Stimulated activated CD4-positive, alpha-beta T cell treated with anti-CD3 and anti-CD28 coated beads, Interleukin-4, amount 100 ng/mL, for 48 hours (primary cell): ENCODE measurements at places on chromosomes 13 and 19.

DNA sequence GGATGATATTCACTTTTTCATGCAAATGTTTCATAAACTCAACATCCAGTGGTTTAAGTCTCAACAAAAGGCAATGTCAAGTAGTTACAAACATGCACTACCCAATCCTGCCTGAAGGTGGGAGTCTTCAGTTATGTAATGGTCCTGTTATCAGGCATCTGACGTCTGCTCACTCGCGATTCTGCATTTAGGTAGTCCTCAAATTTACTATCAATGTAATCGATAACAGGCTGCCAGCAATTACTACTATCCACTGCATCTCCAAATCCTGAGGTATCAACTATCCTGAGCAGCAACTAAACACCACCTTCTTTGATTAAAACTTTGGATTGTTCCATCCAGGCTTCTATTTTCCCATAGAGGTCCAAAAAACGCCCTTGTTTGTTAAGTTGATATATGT lies 51.2 kb downstream of the NLRP12 start:
- peak; percentile 41 for DNase-seq

GRCh38 chr19:17210296-17210695 lies 4.9 kb upstream of the USE1 start:
- DNase-seq = no peak

- DNase-seq = no peak
Measured at GRCh38 chr13:28316836-28317235, 178.1 kb downstream of the FLT1 start.

GRCh38 chr13:38394777-38395496 lies 45.3 kb downstream of the UFM1 start:
- no peak for DNase-seq

- DNase-seq = no peak
Measured at GRCh38 chr13:45903051-45903813, 51.7 kb upstream of the SIAH3 start.

GRCh38 chr19:48363810-48364597 lies at the start of the genes SYNGR4 and TMEM143:
SYNGR4 (plus strand) TSS chr19:48364367; CDS start chr19:48365843, 1,476 bp downstream.
TMEM143 (minus strand) TSS chr19:48363940; CDS start chr19:48363920, 20 bp downstream.
- peak; percentile 93 for DNase-seq

GRCh38 chr19:15274477-15274876 lies 42.2 kb upstream of the EPHX3 start:
- DNase-seq = no peak

DNA sequence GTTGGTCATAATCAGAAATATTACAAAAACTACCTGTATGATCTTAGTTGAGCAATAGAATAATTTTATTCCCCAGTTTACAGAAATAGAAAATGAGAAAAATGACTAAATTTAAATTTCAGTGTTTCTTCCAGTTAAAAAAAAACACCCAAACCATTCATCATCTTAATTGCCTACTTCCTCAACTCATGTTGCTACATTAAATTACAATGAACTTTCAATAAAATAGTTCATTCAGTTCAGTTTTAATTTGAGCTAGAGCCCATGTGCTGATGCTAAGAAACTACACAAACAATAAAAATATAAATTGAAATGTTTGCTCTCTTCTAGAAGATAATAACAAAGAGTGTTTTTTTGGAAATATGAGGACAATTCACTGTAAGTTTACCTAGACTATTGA lies 820.4 kb downstream of the SLITRK6 start:
- no peak for DNase-seq

GRCh38 chr13:53014495-53015443 lies 13.8 kb upstream of the OLFM4 start:
- no peak for DNase-seq

DNA sequence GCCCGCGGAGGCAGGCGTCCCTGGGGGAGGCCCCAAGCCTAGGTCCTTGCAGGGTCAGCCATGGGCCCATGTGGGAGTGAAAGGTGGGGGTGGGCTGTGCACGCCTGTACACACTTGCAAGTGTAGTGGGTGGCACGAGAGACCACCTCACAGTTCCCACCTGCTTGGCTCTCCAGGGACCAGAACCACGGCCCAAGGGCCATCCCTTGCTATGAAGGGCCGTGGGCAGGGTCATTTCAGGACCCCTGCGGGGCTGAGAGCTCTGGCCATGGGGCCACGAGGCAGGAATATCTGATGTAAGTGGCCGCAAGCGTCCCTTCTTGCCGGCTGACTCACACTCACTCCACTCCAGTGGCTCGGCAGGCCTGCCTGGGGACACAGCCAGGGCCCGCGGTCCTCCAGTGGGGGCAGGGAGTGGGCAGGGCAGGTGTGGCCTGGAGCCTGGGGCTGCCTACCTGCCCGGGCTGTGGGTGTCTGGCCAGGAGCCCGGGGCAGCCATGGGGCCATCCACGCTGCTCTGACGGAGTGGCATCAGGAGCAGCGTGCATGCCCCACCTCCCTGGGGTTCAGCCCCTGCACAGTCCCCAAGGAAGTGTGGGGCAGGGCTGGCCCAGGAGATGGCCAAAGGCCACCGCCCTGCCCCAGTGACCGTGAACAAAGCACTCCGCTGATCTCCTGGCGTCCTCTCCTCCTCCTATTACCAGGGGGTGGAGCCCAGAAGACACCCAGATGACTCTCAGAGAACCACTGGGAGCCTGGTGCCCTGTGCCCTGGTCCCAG lies 8.6 kb upstream of the MKNK2 start:
- DNase-seq = no peak

- DNase-seq = no peak
Measured at GRCh38 chr13:21929400-21929799, 258.5 kb downstream of the FGF9 start.

GRCh38 chr19:3008994-3009393 lies 20.1 kb downstream of the TLE2 start:
- DNase-seq = no peak

DNA sequence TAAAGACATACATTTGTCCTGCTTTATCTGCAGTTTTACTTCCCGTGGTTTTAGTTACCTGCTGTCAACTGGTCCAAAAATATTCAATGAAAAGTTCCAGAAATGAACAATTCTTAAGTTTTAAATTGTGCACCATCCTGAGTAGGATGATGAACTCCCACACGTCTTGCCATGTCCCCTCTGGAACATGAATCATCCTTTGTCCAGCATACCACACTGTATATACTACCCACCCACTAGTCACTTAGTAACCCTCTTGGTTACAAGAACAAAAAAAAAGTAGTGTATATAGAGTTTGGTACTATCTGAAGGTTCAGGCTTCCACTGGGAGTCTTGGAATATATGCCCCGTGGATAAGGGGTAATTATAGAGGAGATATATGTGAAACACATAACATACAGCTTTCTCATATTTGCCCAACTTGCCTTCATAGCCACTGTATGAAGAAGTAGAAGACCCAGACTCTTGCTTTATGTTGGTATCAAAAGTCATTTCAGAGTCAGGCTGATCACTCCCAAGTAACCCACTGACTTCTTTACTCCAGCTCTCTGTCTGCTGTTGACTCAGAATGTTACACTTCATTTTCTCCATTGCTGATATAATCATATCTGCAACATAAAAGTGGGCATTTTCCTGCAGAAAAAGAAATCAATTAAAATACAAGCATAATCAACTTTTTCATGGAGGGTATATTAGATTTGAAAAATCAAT lies 19.3 kb downstream of the RUBCNL start:
- no peak for DNase-seq

DNA sequence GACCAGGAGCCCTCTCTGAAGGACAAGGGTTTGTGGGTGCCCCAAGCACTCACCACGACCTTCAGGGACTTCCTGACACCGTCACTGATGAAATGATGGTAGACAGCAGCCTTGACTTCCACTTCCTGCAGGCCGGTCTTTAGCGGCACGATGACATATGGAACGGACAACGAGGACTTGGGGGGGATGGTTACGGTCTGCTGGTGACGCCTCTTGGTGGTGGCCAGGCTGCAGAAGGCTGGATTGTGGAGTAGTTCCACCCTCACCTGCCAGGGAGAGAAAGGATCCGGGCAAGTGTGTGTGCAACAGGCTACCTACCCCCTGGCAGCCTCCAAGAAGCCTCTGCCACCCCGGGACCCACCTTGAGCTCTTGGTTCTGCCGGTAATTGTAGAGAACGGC lies 23.2 kb downstream of the C3 start:
- DNase-seq = no peak

GRCh38 chr13:110340812-110341444 lies 33.8 kb downstream of the COL4A2 start:
- peak; percentile 39 for DNase-seq

- DNase-seq = no peak
Measured at GRCh38 chr13:23628765-23629565, 58.8 kb downstream of the TNFRSF19 start.

DNA sequence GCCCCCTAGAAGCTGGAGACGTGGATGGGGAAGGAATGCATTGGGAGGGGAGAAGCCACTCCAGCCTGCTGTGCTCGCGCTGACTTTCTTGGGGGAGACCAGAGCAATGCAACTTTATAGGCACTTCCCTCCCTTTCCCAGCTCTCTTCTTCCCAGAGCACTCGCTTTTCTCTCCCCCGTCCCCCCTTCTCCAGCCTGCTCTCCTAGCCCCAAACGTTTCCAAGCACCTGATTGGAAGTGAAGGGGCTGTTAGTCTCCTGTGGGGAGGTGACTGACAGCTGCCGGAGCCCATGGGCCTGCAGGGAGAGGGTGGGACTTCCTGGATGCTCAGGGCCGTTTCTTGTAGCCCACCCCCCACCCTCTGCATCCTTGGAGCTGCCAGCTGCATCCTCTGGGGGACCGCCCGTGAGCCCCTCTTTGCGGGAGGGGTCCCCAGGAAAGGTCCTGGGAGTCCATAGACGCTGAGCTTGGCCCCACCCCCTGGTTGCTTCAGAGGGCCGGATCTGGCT lies 2.5 kb downstream of the HDGFL2 start:
- DNase-seq = no peak

DNA sequence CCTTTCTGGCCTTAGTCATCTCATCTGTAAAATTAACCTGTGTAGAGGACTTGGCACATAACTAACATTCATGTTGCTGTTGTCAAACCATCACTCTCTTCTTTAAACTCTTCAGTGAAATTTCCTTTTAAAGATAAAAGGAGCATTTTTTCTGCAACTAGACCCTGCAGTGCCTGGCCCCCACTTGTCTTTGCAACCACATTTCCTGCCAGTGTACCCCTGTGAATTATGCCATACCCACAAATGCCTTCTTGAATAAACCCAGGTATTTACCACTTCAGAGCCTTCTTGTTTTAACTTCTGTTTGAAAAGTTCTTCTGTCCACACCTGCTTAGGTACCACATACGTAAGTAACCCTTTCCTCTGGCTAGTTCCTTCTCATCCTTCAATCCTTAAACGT lies 118.8 kb downstream of the CDK8 start:
- DNase-seq = no peak

GRCh38 chr19:51479531-51480331 lies 1.4 kb downstream of the CEACAM18 start:
- peak; percentile 14 for DNase-seq

GRCh38 chr13:42612021-42612765 lies 38.2 kb downstream of the TNFSF11 start:
- no peak for DNase-seq

- no peak for DNase-seq
Measured at GRCh38 chr13:110716247-110716515, 2.7 kb downstream of the ING1 start.

DNA sequence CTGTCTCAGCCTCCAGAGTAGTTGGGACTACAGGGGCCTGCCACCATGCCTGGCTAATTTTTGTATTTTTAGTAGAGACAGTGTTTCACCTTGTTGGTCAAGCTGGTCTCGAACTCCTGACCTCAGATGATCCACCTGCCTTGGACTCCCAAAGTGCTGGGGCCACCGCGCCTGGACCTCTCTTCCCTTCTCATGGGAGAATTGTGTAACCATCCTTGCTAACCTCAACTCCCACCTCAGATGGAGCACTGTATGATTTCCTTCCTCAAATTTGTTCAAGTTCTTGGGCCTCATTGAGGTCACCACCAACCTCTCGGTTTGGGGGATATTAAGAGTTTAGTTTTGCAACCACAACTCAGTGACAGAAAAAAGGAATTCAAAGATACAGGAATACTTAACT lies 10.7 kb downstream of the LILRA5 start:
- DNase-seq = no peak

DNA sequence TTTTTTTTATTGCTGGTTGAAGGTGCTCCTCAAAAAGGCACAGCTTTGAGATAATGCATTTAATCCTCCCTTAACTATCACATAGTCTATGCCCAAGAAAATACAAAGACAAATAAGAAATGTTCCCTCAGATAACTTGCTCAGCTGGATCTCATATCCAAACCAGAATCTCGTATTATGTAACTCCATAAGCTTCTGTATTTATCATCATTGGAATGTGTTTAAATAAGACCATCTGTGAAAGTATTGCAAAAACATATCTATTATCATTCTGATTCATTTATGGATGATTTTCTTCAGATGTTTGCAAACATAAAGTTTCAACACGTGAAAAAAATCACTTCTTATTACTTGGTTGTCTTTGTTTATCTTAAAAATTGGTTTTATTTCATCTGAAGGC lies 190.9 kb downstream of the IRS2 start:
- DNase-seq = no peak

GRCh38 chr19:44731081-44731480 lies 17.4 kb upstream of the BCL3 start:
- no peak for DNase-seq

DNA sequence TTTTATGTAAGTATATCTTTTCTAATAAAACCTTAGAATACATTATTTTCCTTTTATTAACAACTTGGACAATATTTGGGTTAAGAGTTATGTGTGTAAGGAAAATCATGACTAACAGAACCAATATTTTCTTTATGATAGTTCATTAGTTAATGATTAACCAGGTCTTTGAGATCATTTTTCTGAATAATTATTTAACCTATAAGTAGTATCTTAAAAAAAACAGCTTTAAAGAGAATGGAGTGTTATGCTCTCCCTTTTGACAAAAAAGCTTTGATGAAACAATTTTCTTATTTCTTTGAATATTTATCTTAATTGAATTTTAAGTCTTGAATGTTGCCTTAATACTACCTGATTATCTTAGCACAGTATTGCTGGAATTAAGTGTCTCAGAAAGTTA lies 3.8 kb downstream of the SLAIN1 start:
- no peak for DNase-seq

DNA sequence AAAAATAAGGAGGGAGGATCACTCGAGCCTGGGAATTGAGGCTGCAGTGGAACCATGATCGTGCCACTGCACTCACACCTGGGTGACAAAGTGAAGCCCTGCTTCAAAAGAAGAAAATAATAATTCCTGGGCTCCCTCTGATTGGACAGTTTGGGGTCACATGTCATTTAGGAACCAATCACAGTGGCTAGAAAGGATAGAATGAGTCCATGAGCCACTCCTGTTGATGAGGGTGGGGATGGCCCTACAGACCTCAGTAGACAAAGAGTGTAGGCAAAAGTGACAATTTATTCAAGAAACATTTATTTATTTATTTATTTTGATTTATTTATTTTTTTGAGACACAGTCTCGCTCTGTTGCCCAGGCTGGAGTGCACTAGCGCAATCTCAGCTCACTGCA lies 26.8 kb upstream of the ADGRE5 start:
- DNase-seq = no peak

GRCh38 chr13:53136554-53137215 lies 108.1 kb downstream of the OLFM4 start:
- no peak for DNase-seq

DNA sequence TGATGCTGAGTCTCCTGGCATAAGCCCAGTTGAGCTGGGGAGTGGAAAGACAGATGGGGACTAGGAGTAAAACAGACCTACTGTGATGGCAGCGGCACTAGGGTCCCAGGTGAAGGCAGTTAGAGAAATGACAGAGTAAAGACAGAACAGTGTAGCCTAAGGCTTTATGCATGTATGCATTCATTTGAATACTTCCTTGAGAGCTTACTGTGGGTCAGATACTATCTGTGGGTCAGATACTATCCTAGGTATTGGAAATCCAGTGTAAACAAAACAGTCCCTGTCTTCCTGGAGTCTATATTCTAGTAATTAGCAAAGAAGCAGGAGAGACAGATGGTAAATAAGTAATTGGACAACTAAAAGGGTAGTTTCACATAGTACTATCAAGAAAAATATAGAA lies 73.7 kb upstream of the LRCH1 start:
- no peak for DNase-seq
